ENCODE measurements at places on chromosomes 5 and 9. TPM values are rescaled to one million over a fixed set of nuclear protein-coding genes. Genes with fewer than 3 reads are reported as not detected.

ARL14EPL gene
- not detected for total RNA-seq

RANBP3L gene
- 2.8 TPM for total RNA-seq

- H3K27me3 ChIP-seq: no peaks in the 10 kb centered on the region
- no peaks in the 10 kb centered on the region for H3K36me3 ChIP-seq
Measured at GRCh38 chr5:20648981-20649380, 661.0 kb upstream of the CDH18 start.

DNA sequence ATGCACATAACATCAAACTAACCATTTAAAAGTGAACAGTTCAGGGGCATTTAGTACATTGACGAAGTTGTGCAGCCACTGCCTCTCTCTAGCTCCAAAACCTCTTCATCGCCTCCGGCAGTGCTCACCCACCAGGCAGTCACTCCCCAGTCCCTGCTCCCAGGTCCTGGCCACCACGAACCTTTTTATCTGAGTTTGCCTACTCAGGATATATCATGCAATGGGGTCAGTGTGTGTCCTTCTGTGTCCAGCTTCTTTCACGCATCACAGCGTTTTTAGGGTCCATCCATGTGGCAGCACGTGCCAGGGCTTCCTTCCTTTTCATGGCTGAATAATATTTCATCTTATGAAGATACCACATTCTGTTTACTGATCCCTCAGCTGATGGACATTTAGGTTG, 4.6 kb downstream of the AHRR start:
- DNase-seq: no peak
- H3K4me1 ChIP-seq: peaks cover 16% of the 10 kb centered on the region
- H3K4me3 ChIP-seq: no peak overlapping the region
- H3K36me3 ChIP-seq: no peaks in the 10 kb centered on the region
- peaks cover 42% of the 10 kb centered on the region for H3K27me3 ChIP-seq
- H3K27ac ChIP-seq: no peak overlapping the region

DNA sequence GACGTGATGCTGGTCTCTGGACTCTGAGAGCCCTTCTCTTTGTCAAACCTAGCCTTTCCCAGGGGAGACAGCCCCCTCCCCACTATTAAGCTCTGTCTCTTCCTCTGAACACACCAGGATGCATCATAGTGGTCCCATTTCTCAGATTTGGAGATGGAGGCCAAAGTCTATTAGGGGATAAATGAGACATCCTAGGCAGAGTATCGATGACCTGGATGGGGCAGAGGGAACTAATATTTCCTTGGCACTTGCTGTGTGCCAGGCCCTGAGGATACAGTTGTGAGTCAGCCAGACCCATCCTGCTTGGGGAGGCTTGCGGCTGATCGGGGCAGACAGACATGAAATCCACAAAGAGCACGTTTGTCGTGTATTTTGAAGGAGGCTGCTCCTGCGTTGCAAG, 5.2 kb downstream of the DNM1 start:
- DNase-seq: no peak
- no peak overlapping the region for H3K27ac ChIP-seq
- no peaks in the 10 kb centered on the region for H3K36me3 ChIP-seq
- H3K4me3 ChIP-seq: no peak overlapping the region

- H3K27me3 ChIP-seq: no peaks in the 10 kb centered on the region
- no peak overlapping the region for H3K27ac ChIP-seq
- DNase-seq: no peak
- H3K4me1 ChIP-seq: peaks cover 9% of the 10 kb centered on the region
- no peak overlapping the region for H3K4me3 ChIP-seq
- peaks cover 5% of the 10 kb centered on the region for H3K36me3 ChIP-seq
Measured at GRCh38 chr9:123881604-123882003, 48.3 kb downstream of the DENND1A start.
